ENCODE measurements at places on chromosomes 11 and 22. TPM values are rescaled to one million over a fixed set of nuclear protein-coding genes. Genes with fewer than 3 reads are reported as not detected.

GRCh38 chr11:76835036-76835435, 25.7 kb upstream of the ACER3 start:
- no peak overlapping the region for H3K27ac ChIP-seq
- H3K36me3 ChIP-seq, result no peaks in the 10 kb centered on the region
- no peak overlapping the region for H3K4me3 ChIP-seq
- H3K27me3 ChIP-seq, result peaks cover 32% of the 10 kb centered on the region

DNA sequence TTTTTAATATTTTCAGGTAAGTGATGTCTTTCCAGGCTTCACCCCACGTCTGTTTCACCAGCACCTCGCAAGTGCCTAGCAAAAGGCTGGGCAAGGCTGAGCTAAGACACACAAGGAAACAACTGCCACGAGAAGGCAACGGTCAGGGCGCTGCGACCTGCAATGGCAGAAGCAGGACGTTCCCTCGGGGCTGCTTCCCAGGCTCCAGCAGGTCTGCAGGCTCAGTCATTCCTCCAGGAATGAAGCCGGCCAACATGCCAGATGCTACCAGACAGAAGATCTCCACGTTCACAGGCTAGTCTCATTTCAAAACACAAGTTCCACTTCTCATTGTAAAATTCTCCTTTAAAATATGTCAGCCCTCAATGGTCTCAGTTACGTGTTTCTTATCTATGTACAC, 45.5 kb downstream of the CELSR1 start:
- H3K27ac ChIP-seq, result peak overlapping the region; percentile 55
- H3K4me1 ChIP-seq, result peaks cover 12% of the 10 kb centered on the region
- peaks cover 5% of the 10 kb centered on the region for H3K27me3 ChIP-seq
- peak overlapping the region; percentile 3 for H3K4me3 ChIP-seq
- peak; percentile 28 for DNase-seq
- H3K36me3 ChIP-seq, result no peaks in the 10 kb centered on the region

The C11orf91 gene
- total RNA-seq, result not detected

DNA sequence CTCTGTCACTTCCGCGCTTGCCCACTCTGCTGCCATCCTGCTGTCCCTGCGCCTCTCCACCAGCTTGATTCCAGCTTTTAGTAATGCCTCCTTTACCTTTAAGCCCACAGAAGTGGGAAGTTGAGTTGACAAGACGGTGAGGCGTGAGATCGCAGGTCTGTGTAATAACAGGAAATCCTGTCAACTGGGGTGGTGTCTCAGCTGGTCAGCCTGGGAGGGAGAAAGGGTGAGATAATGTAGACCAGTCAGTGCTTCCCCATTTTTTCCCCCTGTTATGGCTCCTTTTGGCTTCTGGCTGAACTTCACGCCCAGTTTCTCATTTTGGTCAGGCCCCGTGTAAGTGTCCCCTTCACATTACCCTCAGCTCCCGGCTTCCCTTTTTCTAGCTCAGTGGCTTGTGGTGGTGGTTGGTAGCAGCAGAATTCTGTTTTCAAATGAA, 98.9 kb downstream of the TRAF6 start:
- H3K4me1 ChIP-seq, result peaks cover 39% of the 10 kb centered on the region
- peaks cover 5% of the 10 kb centered on the region for H3K27me3 ChIP-seq
- H3K27ac ChIP-seq, result no peak overlapping the region
- H3K36me3 ChIP-seq, result peaks cover 23% of the 10 kb centered on the region
- DNase-seq, result no peak
- no peak overlapping the region for H3K4me3 ChIP-seq

Data from HFFc6 (cell line).